Astrocyte (in vitro differentiated cells and primary cell): ENCODE measurements at places on chromosomes 16 and 17. TPM values are rescaled to one million over a fixed set of nuclear protein-coding genes. Genes with fewer than 3 reads are reported as not detected.
A peak's percentile ranks its signal among the peaks of the same experiment; 100 is the strongest.

GPR179 gene
- 0.07 and 0.10 TPM in 2 replicates for total RNA-seq

GRCh38 chr17:75244133-75244866, 17.1 kb downstream of the GGA3 start:
- no peak for DNase-seq

DNA sequence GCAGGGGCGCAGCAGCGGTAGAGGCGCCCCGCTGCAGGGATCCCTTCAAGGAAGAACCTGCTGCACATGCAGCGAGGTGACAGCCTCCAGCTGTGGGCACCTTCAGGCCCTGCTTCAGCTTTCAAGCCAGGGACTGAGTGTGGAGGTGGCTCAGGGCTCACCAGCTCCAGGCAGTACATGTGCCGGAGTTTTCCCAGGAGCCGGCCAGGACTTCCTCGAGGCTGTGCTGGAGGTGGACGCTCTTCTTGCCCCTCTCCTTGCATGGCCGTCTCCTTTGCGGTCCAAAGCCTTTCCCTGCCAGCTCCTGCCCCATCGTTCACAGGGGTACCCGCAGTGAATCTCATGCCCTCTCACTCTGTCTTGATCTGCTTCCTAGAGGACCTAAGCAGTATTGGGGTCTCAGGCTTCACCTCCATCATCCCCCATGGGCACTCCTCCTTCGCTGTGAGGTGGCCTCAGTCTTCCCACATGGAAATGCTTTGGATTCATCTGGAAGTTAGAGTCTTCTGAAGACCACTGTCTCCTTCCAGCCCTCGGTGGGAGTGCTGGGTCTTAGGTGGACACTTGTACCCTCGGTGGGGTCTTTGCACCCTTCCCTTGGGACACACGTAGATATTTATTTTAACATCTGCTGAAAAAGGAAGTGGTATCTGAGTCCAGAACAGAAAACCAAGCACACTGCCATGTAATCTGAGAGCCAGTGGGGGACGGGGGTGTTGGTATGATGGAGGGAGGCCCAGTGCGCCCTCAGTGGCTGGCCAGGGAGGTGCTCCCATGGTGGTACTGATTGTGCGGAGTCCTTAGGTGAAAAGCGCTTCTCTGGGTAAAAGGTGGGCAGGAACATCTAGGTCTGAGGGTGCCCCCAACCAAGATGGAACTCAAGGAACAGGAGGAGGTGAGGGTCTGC, 7.0 kb downstream of the XYLT2 start:
- no peak for DNase-seq

- DNase-seq = peak; percentile 77
Observed at GRCh38 chr17:41784207-41784744, 2.2 kb downstream of the JUP start.

PRR35 gene
- total RNA-seq = 0.09 TPM in 1 of 2 replicates, not detected in the other

TRPV3 gene
- total RNA-seq = 0.16 and 0.22 TPM in 2 replicates

- no peak for DNase-seq
Observed at GRCh38 chr17:68870161-68870826, 84.9 kb downstream of the ABCA8 start.

DNA sequence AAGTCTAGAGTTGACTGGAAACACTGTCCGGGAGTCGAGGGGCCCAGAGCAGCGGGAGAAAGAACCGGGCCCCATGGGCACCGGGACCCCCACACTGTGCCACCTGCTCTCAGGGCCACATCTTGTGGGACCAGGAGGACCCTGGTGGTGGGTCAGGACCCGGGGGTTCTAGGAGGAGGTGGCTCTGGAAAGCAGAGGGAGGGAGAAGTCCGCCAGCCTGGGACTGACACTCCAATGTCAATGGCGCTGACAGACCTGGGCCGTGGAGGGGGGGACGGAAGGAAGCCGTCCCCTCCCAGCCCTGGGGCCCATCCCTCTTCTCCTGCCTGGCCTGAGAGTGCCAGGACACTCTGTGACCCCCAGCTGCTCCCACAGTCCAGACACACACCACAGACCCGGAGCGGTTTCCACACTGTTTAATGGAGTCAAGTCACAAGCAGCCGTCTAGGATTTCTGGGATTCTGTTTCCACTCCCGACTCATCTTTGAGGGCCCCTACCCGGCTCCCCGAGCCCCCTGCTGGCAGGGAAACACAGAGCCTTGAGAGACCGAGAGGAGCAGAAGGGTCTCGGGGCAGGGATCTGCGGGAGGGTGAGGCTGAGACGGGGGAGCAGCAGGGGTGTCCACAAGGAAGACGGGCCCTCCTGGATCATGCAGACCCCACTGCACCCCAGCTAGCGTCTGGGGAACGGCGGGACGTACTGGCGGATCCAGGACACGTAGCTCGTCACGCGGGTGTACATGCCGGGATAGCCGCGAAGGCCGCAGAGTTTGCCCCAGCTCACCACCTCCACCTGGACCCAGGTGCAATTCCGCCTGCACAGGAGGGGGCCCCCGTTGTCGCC, 23.5 kb upstream of the UBE2I start:
- no peak for DNase-seq

ALOX12 gene
- total RNA-seq = not detected in 2 replicates

DNA sequence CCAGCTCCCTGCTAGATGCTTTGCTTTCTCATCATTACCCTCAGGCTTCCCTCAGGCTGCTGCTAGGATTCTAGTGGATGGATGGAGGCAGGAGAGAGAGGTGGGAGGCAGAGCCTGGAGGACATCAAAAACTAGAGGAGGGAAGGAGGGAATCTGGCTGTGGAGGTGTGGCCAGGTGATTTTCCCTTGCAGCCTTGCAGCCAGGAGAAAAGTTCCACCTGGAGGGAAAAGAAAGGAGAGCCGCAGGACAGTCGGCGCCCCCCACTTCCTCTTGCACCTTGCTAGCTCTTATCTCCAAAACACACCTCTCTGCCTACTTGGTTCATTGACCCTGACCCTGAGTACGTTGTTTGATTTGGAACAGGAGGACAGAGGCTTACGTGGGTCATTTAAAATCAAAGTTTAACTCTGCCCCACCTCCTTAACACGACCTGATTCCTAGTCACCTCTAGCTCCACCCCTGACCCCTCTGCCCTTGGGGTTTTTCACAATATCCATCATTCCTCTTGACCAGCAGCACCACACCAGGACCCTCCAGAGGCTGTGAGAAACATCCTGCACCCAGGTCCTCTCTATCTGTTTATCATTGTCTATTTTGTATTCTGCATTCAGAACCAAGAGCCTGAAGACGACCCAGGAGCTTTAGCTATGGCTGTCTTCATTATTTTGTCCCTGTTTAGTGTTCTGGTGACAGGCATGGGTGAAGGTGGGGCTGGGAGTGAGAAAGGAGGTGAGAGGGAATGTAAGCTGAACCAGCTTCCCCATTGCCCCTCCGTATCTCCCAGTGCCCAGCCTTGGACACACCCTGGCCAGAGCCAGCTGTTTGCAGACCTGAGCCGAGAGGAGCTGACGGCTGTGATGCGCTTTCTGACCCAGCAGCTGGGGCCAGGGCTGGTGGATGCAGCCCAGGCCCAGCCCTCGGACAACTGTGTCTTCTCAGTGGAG, 15.9 kb downstream of the AOC3 start:
- no peak for DNase-seq
